HEK293T (cell line): ENCODE measurements at places on chromosomes 7 and 10.

- DNase-seq: peak; percentile 42
Measured at GRCh38 chr10:30359373-30360206, 10.5 kb upstream of the MTPAP start.

- DNase-seq: no peak
Measured at GRCh38 chr10:58384095-58384494, 1.1 kb upstream of the TFAM start.

DNA sequence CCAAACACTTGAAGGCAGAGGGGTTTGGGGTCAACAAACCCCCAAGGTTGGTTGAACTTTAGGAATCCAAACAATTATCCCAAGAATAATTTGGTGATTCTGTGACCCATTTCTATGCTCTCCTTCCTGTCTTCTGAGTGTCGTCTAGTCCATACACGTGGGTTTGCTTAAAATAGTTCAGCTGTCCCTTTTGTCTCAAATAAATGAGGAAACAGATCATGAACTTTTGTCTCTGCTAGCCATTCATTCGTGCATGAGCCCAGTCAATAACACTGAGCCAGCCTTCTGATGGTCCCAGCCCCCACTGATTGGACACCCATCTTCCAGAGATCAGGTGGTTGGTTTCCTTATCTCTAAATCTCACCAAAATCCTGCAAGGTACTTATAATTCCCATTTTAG, 255.4 kb downstream of the PRPF18 start:
- DNase-seq: no peak

DNA sequence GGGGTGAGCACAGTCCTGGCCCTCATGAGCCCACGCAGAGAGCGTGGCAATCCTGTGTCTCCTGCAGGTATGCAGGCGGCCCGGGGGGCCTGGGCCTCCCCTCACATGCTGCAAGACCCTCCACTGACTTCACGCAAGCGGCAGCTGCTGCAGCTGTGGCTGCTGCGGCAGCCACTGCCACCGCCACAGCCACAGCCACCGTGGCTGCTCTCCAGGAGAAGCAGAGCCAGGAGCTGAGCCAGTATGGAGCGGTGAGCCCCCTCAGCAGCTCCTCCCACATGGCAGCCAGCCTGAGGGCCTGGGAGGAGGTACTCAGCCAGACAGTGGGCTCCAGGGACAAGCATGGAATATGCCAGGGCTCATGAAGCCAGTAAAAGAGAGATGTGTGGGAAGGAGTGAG, 8.7 kb downstream of the ZMIZ2 start:
- DNase-seq: no peak

- DNase-seq: no peak
Measured at GRCh38 chr7:54989453-54990225, 29.2 kb upstream of the EGFR start.

GRCh38 chr7:94683066-94683465, 27.1 kb upstream of the SGCE start:
- DNase-seq: no peak

DNA sequence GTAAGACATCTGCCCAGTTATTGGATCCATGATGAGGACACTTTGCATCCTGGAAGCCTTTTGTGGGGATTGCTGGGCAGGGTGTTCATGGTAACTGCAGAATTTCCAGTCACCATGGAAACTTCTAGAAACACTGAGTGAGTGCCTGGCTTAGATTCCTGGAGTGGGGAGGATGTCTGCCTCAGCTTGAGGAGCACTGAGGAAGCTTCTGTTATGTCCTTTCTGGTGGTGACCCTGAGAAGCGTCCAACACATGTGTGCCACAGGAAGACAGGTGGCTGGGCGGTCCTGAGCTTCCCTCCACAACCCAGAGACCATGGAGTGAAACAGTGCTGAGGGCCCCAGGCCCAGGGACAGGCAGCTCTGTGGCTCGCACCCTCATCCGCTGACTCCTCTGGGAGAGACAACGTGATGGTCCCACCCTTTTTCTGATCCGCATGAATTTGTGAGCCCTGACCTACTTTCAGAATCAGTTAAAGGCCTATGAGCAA, 191.8 kb upstream of the CXCL12 start:
- no peak for DNase-seq
